ENCODE measurements at places on chromosomes 4 and X.

GRCh38 chrX:10076765-10077164, 80.0 kb upstream of the CLCN4 start:
- DNase-seq, result no peak

DNA sequence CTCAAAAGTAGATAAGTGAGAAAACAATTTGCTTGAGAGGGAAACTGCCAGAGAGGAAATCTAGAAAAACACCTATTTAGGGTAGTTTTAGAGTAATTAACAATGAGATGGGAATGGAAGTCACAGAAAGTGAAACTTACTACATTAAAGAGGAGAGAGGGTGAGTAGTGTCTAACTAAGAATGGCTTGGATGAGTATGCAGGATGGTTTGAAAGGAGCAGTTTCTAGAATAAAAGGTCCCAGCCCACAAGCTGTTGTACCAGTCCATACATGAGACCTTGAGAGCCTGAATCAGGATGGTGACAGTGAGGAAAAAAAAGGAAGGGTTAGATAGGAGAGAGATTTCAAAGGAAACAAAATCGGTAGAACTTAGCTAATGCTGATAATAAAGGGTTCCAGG, 1.3 kb downstream of the GAR1 start:
- no peak for DNase-seq

DNA sequence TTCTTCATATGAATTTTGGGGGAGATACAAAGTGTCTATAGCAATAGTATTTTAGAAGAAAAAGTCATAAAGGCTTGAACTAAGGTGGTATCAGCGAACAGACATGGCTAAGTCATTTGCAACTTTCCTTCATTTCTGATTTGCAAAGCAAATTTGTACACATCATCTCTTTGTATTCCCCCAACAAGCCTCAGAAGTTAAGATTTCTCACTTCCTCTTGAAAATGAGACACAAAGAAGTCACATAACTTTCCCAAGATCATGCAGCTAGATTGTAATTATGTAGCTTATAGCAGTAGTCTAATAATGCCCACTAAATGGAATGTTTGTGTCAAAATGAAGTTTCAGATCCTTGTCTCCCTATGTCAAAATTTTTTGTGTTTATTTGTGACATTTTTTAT, 709.8 kb upstream of the HS3ST1 start:
- DNase-seq, result no peak

DNA sequence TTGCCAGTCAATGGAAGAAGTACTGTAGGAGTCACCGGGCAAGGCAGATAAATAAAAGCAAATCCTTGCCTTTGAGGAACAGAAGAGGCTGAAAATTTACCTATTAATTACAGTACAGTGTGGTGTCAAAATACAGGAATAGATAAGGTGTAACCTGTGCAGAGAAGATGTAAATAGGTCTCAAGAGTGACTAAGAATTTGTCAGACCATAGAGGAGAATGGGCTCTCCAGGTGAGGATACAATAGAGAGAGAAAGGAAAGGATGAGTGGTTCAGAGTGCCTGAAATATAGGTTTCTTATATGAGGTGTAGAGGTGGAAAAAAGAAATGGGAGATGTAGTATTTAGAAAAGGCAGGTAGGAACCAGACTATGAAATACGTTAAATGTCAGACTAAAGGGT, 801 bp upstream of the ZC4H2 start:
- DNase-seq, result no peak

DNA sequence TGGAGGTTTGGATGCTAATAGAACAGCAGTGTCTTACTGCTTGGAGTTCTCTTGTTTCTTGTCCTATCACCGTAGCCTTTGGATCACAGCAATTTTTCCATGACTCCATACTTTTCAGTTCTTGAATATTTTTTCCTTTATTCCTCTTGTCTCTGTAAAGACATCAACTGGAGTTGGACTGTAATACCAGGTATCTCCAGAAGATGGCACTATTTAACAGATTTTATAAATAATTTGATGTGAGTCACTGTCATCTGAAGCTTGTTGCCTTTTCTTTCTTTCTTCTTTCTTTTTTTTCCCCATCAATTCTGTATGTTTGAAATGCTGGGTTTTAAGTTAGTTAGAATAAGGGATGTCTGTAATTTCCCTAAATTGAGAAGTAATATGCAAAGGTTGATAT, 24.1 kb downstream of the HPRT1 start:
- no peak for DNase-seq

- DNase-seq, result no peak
Measured at GRCh38 chr4:40331101-40331745, 3.9 kb upstream of the CHRNA9 start.

GRCh38 chrX:152819266-152819665, 11.3 kb downstream of the CETN2 start:
- no peak for DNase-seq

All from AG08396 (cell line).